H4 (cell line): ENCODE measurements at places on chromosomes 1 and 21.

DNA sequence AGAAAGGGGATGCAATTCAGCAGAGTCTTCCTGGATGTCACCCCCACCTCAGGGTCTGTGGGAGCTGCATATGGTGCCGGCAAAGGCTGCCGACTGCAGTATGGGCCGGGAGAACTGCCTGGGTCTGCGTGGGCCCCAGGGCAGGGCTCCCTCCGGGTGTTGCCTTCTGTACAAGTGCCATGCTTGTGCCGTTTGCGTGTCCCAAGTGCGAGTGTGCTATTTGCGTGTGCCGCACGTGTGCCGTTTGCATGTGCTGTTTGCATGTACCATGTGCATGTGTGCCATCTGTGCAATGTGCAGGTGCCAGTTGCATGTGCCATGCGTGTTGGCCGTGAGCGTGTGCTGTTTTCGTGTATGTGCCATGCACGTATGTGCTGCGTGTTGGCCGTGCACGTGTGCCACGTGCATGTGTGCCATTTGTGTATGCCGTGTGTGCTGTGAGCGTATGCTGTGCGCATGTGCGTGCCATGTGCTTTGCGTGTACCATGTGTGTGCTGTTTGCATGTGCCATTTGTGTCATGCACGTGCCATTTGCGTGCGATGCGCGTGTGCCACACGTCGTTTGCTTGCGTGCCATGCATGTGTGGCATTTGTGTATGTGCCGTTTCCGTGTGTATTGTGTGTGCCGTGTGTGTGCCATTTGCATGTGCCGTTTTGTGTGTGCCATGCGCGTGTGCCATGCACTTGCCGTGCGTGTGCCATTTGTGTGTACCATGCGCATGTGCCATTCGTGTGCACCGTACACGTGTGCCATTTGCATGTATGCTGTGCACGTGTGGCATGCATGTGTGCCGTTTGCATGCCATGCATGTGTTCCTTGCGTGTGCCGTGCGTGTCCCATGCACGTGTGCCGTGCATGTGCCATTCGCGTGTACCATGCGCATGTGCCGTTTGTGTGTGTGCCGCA is 1.5 kb upstream of the TAS1R3 start:
- DNase-seq, result no peak

DNA sequence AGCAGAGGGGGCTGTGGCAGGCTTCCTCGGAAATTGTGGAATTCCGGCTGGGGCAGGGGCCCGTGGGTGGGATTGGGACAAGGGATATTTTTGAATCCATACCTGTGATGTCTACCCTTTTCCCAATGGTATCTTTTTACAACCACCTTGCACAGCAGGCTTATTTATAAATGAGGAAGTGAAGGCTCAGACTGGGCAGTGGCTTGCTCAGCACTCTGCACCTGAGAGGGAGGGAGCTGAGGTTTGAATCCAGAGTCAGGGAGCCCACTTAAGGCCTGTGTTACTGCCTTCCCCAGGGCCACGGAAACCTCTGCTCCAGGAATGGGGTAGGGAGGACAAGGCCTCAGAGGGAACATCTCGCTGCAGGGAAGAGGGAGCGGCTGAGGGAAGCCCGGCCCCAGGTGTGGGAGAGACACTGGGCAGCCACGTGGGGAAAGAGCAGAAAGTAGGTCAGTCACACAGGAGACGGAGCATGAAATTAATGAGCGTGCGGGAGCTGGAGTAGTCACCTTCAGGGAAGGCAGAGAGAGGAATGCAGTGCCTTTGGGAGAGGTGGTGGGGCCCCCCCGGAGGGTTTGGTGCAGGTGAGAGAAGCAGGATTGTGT is 35.4 kb upstream of the SCMH1 start:
- DNase-seq, result no peak

DNA sequence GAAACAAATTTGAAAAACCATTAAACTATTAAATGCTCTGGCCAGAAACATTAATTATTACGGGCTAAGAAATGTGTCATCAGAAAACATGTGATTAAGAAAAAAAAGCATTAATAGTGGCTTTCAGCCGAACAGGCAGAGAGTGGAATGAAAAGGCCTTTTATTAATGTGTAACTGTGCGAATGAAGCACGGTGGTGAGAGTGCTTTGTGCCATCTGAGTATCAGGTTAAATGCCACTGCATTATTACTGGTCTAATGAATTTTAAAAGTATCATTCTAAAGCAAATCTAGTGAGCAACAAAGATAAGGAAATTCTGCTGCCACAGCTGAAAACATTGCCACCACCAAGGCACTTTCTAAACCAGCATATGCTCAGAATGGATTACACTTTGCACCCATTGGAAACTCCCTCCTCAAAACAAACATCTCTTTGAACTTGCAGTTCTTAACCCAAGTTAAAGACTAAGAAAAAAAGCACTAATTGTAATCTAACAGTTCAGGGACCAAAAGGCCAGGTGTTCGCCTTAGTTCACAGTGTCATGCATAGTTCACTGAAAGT is 30.0 kb upstream of the SSX2IP start:
- DNase-seq, result no peak

- DNase-seq, result no peak
These were observed 842 bp upstream of the ZC3H12A start for GRCh38 chr1:37473431-37474045.

DNA sequence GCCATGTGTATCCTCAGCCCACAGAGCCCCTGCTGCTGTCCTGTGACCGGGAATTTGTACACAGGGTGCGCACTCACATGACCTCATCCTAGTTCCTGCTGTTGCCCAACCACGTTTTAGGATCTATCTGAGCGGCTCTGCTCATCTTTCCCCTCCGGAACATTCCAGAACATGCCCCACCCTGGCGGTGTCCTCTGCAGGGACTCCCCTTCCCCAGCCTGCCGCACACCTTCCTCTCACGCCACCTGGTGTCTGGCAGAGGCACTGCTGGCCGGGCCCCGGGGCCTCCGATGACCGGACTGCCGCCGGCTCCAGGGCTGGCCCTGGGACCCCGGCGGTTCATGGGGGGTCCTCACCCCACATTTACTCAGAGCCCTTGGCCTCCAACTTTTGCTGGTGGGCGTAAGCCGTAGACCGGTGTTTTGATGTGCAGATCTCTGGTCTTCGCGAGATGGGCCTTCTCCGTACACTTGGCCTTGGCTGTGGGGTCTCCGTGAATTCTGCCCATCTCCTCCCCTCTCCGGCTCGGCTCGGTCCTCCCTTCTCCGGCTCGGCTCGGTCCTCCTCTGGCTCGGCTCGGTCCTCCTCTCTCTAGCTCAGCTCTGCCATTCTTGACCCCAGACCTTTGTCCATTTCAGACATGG is 29.5 kb downstream of the ARHGEF16 start:
- DNase-seq, result no peak

DNA sequence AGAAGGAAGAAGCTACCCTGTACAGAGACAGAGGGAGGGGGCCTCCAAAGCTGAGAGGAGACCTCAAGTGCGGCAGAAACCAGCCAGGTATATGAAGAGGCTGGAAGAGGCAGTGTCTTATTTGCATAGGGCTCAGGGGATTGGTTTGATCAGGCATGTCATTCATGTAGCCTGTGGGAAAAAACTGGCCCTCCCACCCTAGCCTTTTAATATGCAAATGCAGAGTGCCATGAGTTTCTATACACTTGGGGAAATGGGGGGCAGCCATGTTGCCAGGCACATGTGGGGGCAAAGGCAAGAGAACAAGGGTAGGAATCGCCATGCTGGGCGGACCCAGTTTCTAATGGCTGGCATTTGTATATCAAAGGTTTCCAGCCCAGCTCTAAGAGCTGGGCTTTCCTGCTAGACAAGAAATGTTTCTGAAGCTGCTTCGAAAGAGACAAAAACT is 172.7 kb downstream of the RASAL2 start:
- no peak for DNase-seq

DNA sequence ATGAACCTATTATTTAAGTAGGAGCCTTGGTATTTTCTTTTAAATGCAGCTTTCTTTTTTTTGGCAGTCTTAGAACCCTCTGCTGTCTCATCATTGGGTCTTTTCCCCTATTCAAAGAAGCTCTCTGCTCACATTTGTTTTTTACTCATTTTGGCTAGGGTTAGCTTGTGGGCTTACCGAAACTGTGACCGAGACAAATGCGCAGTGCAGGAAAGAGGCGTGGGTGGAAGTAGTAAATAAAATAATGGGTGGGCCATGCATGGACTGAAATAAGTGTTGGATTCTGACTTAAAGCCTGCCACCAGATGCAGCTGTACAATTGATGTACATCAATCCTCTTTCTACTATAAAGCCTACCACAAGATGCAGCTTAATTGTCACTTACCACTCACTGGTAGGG is 14.7 kb downstream of the XPR1 start:
- DNase-seq, result no peak

DNA sequence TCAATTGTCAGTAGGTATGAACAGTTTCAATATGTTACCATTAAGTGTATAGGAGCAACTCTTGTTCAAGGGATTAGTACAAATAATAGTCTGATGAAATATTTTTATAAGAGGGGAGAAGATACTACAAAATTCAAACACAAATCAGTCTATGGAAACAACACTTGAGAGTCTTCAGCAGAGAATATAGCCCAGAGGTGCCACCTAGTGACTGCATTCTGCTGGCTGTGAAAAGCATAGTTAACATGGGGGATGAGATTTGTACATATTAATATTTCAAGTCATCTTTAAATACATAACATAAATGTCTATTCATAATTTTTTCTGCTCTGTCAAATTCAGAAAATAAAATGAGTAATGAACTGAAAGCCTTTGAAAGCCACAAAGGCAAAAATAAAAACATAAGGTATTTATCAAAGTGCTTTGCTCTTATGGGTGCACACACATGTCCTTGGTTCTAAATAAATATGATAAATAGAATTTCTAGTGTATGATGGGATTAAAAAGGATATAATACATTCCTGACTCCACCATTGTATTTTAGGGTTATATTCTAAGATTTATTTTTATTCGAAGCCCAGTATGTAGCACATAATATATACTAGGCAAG is 440.9 kb upstream of the ZRANB2 start:
- DNase-seq, result peak; percentile 39

DNA sequence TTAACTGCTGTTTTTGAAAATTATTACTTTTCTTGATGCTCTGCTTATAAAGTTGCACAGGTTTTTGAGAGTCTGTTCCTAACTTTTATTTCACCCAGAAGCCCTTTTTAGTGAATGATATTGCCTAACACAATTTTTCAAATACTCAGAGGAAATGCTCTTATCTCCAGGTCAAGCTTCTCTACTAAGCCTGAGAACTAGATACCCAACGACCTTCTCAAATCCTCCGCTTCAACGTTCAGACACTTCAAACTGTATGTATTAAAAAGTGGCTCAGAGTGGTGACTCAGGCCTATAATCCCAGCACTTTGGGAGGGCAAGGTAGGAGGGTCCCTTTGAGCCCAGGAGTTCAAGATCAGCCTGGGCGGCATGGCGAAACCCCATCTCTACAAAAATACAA is 88.5 kb downstream of the ASH1L start:
- DNase-seq, result no peak
